ENCODE measurements at places on chromosomes 5 and 9.

DNA sequence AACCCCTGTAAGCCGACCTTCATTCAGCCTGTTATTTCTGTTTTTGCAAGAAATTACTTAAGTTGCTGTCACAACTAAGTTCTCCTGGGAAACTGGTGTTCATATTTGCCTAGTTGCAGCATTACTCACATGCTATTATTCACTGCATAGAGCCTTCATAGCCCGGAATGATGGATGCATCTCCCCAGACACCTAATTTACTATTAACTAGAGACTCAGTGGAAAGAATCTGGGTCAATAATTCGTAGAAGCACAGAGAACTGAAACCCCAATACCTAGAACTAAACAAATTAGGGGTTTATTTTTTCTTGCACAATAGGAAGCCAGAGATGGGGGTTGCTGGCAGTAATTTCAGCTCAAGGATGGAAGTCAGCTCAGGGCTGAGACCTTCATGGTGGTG is 45.7 kb upstream of the FAM170A start:
- no peak for DNase-seq

GRCh38 chr9:99274495-99274894 is 52.4 kb downstream of the SEC61B start:
- DNase-seq: no peak

DNA sequence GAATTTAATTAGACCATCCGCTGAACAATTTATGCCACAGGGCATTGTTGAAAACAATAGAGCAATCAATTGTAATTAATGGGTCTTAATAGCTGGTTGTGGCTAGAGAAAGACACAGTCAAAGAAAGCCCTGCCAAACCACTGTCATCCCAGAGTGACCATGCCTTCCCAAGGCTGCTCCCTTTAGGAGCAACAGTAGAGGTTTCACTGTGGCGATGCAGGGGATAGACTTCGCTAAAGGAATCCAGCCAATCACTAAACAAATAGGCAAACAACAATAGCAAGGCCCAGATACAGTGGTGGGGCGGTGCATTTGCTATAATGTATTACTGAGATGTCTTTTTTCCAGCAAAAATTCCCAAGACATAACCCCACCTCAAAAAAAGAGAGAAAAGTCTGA is 87.8 kb upstream of the SLC27A6 start:
- no peak for DNase-seq

DNA sequence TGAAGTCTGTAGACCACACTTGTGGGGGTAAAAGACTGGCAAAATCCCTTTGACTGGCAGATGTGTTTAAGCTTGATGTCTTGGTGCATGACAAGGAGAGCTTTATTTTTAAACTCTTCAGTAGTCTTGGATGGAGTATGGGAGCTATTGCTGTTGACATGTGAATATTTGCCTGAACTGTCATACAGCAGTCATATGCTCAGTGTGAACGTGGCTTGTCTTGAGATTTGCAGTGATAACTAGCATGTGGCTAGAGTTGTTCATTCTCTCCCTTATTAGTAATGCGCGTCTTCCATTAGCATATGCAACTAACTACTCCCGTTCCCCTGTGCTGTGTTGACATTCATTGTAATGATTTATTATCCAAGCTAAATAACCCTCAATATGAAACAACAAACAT is 523.6 kb upstream of the WWC1 start:
- DNase-seq: no peak

DNA sequence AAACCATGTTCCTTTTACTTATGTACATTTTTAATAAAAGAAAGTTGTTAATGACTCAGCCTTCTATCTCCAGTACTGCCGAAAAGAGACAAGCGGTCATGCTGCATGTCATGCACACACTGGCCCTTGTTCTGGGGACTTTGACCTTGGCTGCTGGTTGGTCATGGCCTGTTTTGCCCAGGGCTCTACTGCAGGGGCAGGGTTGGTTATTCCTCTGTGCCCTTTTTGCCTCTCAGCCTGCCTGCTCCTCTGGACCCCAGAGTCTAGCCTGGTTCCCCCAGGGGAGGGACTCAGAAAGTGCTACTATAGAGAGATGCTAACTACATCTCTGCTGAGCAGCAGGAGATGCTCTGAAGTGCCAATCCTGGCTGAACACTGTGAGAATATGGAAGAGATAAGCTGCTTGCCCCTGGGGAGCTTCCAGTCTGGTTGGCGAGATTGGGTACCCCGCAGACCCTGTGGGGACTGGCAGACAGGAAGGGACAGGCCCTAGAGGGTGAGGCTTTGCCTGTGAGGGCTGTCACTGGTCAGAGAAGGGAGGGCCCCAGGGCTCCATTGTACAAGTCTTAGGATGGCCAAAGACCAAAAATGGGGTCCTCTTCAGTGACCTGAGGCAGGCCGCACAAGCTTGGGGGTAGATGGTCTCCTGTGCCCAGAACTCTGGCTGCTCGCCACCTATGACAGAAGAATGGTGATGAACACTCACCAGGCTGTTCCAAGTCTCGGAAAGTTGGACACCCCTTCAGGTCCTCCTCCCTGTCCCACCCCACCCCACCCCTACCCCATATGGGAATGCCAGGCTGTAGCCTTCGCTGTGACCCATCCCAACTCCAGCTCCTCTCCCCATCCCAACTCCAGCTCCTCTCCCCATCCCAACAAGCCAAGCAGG is 14.3 kb downstream of the IRF1 start:
- no peak for DNase-seq

DNA sequence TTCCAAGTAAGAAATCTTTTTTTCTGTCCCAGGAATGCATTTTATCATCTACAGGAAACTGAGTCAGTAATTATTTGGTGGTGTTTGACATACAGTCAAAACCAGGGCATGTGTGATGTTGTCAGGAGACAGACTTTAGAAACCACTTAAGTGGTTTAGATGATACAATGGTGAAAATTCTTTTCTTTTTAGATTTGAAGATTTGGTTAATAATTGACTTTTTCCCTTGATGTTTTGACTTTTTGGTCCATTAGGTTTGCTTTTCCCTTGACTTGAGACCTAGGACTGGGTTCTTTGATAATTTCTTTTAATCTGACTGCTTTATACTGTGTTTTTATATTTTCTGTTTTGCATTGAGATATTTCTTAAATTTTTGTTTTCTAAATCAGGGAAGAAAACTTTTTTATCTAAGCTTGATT is 85.2 kb downstream of the RASGRF2 start:
- no peak for DNase-seq

All from activated CD4-positive, alpha-beta T cell treated with anti-CD3 and anti-CD28 coated beads, Interleukin-2, Interleukin-6, amounts not matched to agents 100 ng/mL and 50 ng/mL, durations not matched to agents 16 hours and 8 hours (primary cell).